Activated T-helper 1 cell treated with anti-CD3 and anti-CD28 coated beads, Interleukin-12 subunit alpha, Interleukin-12 subunit beta, Interleukin-2, Interleukin-4 antibody, amounts not matched to agents 30 ng/mL and 10 ng/mL and 1 ng/mL, durations not matched to agents 14 hours and 24 hours and 36 hours (primary cell): ENCODE measurements at places on chromosomes 11 and 22. TPM values are rescaled to one million over a fixed set of nuclear protein-coding genes. Genes with fewer than 3 reads are reported as not detected.

Gene IRAG1
- total RNA-seq = not detected in 2 replicates

Gene SCARF2
- total RNA-seq = 0.24 and 0.41 TPM in 2 replicates

Gene POU2F3
- 0.36 TPM in 1 of 2 replicates, not detected in the other for total RNA-seq

Gene KIAA1671
- 16.5 and 17.6 TPM in 2 replicates for total RNA-seq

Gene OR51A4
- total RNA-seq = not detected in 2 replicates

Gene DDI1
- total RNA-seq = not detected in 2 replicates

Gene SPON1
- 0.20 and 0.29 TPM in 2 replicates for total RNA-seq

Gene ROBO4
- not detected in 2 replicates for total RNA-seq

Gene MMP13
- not detected in 2 replicates for total RNA-seq

Gene TTC36
- total RNA-seq = 0.59 and 0.91 TPM in 2 replicates
